ENCODE measurements at places on chromosomes 6 and 20.

GRCh38 chr6:21808551-21809242 is 215.1 kb downstream of the SOX4 start:
- DNase-seq: no peak

- no peak for DNase-seq
Measured at GRCh38 chr6:150601439-150601838, 1.8 kb downstream of the PLEKHG1 start.

DNA sequence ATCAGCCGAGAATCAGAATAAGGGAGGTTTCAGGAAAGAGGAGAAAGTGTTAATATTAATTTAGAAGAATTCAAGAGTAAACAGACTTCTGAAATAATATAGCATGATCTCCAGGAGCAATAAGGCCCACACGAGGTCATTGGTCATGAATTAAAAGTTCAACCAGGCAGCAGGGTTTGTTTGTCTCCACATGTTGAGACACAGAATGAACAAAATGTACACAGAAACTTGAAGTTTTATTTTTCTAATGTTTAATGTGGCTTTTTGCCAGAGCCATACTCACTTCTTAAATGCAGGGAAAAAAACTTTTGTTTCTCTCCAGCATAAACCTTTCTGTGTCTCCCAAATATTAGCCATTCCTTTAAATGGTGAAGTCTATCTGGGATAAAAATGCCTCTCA is 504.5 kb downstream of the HDGFL1 start:
- no peak for DNase-seq

GRCh38 chr6:25137480-25137879 is 141.7 kb upstream of the CARMIL1 start:
- DNase-seq: peak; percentile 8
